NCI-H446 (cell line): ENCODE measurements at places on chromosomes 3 and 15.

GRCh38 chr15:95541301-95541700, 789.2 kb upstream of the NR2F2 start:
- DNase-seq, result no peak

DNA sequence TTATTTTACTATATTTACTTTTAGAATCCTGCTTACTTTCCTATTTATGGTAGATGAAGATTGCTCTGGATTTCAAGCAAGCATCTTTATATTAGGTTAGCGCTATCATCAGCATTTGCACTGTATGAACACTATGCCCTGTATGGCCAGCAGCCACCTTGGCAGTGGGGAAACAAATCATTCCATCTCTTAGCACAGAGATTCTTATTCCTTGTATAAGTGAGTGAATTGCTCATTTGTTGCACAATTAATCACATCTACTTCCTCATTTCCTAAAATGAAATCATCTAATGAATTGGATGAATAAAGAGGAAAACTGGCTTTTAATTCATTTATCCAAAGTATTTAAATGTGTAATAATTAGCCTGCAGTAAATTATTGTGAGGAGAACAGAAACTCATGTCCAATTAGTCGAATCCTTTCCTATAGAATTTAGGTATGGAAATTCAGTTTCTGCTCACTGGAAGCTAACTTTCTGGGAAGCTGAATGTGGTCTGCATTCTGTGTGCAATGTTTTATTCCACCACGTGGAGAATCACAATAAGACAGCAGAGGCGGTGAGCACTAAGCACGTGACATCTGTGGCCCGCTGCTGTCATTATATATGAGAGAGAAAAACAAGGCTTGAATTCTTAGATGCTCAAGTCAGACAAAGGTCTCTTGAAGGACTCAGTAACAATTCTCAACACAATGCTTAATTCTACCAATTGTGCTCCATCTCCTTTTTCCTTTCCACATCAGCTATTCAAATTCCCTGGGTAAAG, 93.4 kb downstream of the PEX5L start:
- DNase-seq, result no peak

GRCh38 chr3:171093462-171093861, 66.9 kb upstream of the SLC2A2 start:
- no peak for DNase-seq

DNA sequence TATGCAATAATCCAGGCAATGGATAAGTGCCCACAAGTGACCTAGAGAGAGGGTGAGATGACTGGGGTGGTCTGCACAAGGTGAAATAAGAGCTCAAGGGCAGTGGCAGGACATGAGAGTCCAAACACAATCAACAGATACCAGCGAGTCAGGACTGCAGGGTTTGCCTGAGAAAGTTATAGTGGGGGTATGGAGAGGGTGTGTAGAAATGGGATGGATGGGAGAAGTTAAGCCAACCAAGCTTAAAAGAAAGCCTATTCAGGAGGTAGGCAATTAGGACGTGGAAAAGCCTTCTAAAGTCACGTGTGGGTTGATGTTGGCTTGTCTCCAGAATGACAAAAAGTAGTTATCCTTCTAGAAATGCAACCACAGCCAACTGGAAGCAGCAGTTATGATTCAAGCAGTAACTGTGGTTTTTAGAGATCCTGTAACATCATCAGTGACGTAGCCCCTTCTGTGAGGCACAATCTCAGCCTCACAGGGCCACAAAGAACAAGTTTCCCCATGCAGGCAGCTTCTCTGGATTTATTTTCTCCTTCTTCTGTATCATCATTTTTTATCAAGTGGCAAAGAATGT, 56.1 kb downstream of the FAM174B start:
- no peak for DNase-seq

DNA sequence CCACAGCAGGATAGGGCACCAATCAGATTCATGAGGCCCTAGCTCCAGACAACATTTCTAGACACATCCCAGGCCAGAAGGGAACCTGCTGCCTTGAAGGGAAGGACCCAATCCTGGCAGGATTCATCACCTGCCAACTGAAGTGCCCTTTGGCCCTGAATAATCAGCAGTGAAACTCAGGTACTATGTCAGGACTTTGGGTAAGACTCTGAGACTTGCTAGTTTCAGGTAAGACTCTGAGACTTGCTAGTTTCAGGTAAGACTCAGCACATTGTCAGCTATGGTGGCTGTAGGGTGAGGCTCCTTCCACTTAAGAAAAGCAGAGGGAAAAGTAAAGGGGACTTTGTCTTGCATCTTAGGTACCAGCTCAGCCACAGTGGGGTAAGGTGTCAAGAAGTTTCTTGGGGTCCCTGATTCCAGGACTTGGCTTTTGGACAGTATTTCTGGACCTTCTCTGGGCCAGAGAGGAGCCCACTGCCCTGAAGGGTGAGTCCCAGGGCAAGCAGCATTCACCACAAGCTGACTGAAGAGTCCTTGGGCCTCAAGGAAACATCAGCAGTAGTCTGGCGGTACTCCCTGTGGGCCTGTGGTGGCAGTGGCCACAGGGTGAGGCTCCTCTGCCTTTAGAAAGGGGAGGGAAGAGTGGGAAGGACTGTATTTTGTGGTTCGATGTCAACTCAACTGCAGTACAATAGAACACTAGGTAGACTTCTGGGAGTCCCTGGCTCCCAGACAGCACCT, 13.7 kb upstream of the COL8A1 start:
- no peak for DNase-seq

GRCh38 chr3:155244699-155245098, 48.8 kb downstream of the STRIT1 start:
- peak; percentile 21 for DNase-seq

GRCh38 chr3:140250945-140251344, 316.0 kb downstream of the CLSTN2 start:
- no peak for DNase-seq

- DNase-seq, result no peak
Observed at GRCh38 chr3:140470962-140471361, 206.9 kb upstream of the TRIM42 start.

GRCh38 chr3:17290894-17291293, 406.1 kb downstream of the PLCL2 start:
- DNase-seq, result peak; percentile 61
